ENCODE measurements at places on chromosomes 4 and X.

GRCh38 chr4:106454581-106454980, 86.0 kb upstream of the GIMD1 start:
- DNase-seq = no peak

DNA sequence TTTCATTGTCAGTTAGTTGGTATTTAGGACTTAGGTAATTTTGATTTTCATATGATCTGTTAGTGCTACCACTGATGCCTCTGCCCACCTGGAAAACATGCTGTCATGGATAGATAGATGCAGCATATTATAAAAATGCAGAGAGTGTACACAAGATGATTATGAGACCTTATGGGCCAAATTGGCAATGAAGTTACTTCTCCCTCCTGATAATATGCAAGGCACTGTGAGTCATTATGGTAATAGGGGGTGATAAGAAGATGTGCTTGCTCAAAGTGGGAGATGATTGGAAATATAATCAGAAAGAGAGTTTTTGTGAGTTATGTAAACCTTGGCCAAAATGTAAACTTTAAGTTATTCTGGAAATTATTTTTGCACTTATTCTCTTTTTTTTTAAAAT, 56.6 kb upstream of the RHOH start:
- no peak for DNase-seq

GRCh38 chrX:153642655-153643430, 4.2 kb upstream of the DUSP9 start:
- DNase-seq = no peak

DNA sequence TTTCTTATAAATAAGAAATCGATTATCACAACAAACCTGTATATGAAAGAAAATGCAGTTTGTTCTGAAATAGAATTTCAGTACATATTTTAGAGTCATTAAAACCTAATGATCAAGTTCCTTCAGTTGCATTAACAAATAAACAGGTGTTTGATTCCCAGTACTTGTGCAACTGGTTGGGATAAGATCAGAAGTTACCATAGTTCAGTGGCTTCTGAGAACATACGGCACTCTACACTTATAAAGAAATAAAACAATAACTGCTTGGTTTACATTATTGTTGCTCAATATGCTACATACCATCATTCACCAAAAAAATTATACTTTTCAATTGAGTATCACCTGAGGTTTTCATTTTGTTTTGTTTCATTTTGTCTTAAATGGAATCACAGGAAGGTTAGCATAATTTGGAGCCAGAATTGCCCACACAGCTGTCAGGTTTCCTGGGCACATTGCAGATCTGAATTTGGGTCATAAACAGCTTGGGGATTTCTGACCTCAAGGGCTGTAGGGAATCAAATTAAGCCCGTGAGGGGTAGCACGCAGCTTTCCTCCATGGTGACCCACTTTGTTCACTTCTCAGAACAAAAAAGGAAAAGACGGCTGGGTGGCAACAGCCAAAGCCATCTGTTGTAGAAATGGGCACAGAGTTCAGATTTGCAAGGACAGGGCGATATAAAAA, 14.9 kb upstream of the CCNG2 start:
- DNase-seq = no peak

GRCh38 chr4:85244638-85245037, 230.3 kb upstream of the ARHGAP24 start:
- DNase-seq = no peak

DNA sequence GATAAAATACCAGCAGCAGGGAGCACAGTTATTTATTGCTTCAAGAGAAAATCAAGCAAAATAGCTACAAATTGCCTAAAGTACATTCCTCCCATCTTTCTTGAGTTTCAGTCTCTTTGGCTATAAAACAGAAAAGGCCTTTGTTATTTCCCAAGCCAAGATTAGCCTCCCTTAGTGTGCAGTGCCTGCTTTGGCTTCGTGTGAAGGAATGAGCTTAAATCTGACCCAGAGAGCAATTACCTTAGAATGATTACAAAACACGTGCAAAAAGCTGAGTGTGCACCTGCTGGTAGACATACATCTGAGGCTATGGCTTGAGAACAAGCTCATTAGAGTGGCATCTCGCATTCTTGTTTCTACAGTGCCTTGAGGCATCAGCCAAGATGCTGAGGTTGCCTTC, 250.8 kb downstream of the C4orf33 start:
- DNase-seq = no peak

DNA sequence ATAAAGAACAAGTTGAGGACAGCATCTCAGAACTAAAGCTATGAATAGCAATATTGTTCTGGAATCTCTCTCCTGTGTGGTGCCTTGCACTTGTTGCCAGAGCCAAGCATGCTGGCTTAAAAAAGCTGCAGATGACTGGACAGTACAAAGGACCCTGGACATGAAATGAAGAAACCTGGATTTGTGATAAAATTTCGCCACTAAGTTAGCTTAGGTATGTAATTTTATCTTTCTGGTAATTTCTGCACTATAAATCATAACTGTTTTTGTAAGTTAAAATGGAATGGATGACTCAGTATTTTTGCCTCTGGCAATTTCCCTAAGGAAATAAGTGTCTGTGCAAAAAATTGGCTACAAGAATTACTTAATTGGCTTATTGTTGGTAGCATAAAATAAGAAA, 317.2 kb downstream of the CAMK2D start:
- DNase-seq = no peak

- no peak for DNase-seq
Measured at GRCh38 chr4:68257719-68258118, 12.2 kb upstream of the TMPRSS11B start.

GRCh38 chr4:128573781-128574508, 235.6 kb upstream of the JADE1 start:
- no peak for DNase-seq

GRCh38 chr4:38842994-38843393, 13.6 kb downstream of the TLR6 start:
- DNase-seq = no peak

- DNase-seq = no peak
Measured at GRCh38 chr4:156754832-156755570, 216.6 kb downstream of the PDGFC start.

- no peak for DNase-seq
Measured at GRCh38 chrX:115388879-115389278, 99.4 kb downstream of the LUZP4 start.

DNA sequence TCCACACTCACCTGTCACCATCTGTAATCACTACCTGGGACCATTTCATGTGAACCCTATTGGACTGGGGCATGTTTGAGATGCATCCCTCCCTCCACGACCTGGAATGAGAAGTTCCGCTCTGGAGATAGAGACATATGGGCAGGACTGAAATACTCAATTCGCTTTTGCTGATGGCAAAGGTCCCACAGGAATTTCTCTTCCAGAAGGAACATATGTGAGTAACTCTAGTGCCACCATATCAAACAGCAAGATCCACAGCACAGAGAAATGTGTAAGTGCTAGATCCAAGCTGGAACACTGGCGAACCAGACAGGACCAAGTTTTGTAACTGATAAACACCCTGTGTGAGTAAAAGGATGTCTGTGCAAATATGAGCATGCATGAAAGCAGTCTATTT, 43.9 kb downstream of the SEL1L3 start:
- no peak for DNase-seq

GRCh38 chrX:110987292-110987691, 108.7 kb upstream of the PAK3 start:
- no peak for DNase-seq

DNA sequence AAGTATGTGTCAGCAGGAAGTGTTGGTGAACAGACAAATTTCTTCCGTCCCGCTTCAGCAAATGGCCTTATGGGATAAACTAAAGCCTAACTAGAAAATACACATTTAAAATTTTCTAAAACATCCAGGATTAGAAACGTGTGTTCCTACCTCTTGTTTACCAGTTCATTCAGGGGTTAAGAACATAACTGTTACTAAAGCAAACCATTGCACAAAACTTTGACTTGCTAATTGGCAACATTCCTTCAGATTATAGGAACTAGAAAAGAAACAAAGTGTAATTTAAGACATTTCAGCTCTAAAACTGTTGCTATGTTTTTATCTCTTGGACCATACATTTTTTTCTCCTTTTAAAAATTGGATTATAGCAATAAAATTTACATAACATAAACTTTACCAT, 39.5 kb upstream of the CXCL13 start:
- DNase-seq = no peak
